ENCODE measurements at places on chromosomes 7 and 10. TPM values are rescaled to one million over a fixed set of nuclear protein-coding genes. Genes with fewer than 3 reads are reported as not detected.

GRCh38 chr7:137546671-137547070 is 203.1 kb upstream of the PTN start:
- no peak for DNase-seq

DNA sequence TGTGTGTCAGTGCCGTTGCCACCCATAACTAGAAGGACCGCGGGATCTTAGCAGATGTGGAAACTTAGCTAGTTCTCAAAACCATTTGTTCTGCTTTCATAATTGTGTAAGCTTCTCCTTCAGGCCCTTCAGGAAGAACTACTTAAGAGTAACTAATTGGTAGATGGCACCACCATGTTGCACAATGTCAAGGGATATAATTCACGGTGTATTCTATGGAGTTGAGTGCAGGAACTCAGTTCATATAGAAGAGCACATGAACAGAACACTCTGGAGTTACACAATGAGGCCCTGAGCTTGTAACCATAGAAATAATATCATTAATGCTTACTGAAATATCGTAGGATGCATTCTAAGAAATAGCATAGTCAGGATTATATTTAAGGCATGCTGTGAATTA is 126.5 kb upstream of the GAD2 start:
- DNase-seq = no peak

DNA sequence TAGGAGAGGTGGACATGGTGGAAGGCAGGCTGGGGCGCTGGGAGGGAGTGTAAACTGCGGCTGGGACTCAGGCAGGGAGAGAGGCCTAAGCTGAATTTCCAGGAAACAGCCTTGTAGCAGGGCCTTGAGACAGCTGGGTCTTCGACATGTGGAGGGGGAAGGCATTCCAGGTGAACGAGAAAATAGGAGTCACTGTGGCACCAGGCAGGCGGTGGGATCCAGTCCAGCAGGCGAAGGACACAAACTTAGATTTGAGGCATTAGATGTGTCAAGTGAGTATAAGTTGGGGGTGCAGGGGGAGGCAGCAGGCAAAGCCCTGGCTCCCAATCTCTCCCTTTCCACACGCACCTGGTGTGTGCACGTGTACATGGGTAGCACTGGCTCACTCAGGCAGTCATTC is 105.3 kb downstream of the PTPN20 start:
- DNase-seq = no peak

PDSS1 gene
- not detected for total RNA-seq

CFAP69 gene
- 0.85 TPM for total RNA-seq

TRIM74 gene
- not detected for total RNA-seq

CADPS2 gene
- 31.8 TPM for total RNA-seq

CCL24 gene
- total RNA-seq = not detected

EGFR gene
- total RNA-seq = 33.8 TPM
